ENCODE measurements at places on chromosomes 7 and 10.

- no peak for DNase-seq
Measured at GRCh38 chr10:26805567-26806245, 55.1 kb downstream of the ABI1 start.

DNA sequence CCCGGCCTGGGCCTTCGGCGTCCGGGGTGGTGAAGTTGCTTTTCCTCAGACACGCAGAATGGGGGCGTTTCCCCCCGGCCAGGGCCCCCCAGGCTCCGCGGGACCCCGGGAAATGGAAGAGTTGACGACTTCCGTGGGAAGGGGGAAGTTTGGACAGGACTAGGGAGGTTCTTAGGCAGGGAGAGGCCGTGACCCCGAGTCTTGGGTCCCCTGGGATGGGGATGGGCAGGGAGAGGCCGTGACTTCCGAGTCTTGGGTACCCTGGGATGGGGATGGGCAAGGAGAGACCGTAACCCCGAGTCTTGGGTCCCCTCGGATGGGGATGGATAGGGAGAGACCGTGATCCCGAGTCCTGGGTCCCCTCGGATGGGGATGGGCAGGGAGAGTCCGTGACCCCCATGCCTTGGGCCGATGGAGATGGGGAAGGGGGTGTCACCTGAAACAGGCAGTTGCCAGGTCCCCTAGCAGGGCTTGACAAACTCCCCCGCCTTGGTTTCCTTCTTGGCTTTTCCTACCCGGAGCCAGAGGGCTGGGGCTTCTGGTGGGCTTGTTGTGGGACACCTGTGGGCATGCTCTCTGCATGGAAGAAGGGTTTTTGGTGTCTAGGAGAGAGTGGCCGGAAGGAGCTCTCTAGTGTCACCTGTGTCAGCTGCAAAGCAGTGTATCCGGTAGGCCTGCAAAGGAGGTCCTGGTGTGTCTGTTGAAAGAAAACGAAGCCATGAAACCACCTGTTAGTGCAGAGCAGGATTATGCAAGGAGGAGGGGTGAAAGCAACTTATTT is 1.1 kb downstream of the TRRAP start:
- DNase-seq, result no peak

GRCh38 chr10:58044072-58044471 is 223.6 kb downstream of the IPMK start:
- no peak for DNase-seq

GRCh38 chr10:80465451-80465835 is 11.3 kb downstream of the TSPAN14 start:
- DNase-seq, result no peak

DNA sequence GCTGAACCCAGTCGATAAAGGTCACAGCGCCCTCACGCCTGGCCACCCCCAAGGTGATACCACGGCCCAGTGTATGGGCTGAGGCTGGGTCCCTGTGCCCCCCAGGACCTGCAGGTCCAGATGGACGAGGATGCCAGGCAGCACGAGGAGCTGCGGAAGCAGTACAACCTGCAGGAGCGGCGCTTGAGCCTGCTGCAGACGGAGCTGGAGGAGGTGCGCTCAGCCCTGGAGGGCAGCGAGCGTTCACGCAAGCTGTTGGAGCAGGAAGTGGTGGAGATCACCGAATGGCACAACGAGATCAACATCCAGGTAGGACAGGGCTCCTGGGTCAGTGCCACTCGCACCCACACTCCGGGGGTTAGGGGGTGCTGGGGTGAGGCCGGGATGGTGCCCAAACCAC is 24.2 kb upstream of the ARPC1A start:
- DNase-seq, result no peak

DNA sequence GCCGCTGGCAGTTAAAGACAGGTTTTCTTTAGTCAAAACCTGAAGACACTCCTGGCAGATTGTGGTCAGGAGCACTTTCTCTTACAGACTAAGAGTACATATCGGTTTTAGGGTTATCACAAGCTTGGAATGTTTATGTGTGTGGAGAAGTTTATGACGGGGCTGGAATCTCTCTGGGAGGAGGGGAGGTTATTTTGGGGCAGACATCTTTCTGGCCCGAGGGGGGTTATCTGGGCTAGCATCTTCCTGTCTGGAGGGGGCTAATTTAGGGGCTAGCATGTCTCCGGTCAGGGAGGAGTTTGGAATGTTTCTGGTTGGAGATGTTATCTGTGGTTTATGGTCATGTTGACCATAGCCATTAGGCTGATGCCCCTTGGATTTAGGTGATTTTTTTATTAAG is 141.2 kb upstream of the KIF5B start:
- DNase-seq, result no peak

- DNase-seq, result no peak
Measured at GRCh38 chr10:121104476-121105111, 253.4 kb downstream of the WDR11 start.

DNA sequence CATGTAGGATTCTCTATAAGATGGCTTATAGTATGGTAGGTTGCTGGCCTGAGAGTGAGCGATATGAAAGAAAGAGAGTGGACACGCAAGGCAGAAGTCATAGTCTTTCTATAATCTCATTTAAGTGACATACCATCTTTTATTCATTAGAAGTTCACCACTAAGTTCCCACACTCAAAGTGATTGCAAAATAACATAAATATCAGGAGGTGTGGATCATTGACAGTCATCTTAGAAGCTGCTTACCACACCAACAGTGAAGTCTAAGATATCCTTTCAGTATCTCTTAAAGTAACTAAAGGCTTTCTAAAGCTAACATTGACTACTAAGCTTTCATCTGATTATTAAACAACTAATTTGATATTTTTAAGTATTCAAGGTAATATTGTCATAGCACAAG is 36.9 kb upstream of the GNAI1 start:
- no peak for DNase-seq

- no peak for DNase-seq
Measured at GRCh38 chr7:114928060-114928459, 6.2 kb downstream of the MDFIC start.

- no peak for DNase-seq
Measured at GRCh38 chr7:158663428-158663741, 41.2 kb downstream of the NCAPG2 start.

GRCh38 chr7:92824450-92824849 is 11.9 kb downstream of the CDK6 start:
- no peak for DNase-seq

DNA sequence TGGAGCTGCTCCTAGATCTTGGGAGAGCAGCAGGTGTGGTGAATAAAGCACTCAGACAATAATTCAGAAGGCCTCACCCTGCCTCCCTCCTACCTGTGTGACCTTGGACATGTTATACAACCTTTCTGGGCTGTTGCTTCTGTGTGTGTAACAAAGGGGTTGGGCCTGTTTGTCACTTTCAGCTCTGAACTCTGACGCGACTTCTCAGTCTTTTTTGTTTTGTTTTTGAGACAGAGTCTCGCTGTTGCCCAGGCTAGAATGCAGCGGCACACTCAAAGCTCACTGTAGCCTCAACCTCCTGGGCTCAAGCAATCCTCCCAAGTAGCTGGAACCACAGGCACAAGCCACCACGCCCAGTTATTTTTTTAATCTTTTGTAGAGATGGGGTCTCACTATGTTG is 89.3 kb downstream of the DNMBP start:
- DNase-seq, result no peak

DNA sequence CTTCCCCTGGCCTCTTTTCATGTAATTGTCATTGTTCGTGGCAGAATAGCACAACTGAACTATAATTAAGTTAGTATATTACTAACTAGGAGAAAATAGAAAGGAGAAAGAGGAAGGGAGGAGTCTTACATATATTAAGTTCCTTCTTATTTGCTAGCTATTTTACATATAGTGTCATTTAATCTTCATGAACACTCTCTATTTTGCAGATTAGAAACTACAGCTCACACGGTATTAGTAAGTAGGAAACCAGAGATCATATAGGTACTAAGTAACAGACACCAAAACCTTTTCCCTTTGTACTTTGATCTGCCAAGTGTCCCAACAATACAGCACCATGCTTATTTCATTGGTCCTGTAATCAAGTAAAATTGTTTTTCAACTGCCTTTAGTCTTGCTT is 202.4 kb upstream of the HPS1 start:
- no peak for DNase-seq

DNA sequence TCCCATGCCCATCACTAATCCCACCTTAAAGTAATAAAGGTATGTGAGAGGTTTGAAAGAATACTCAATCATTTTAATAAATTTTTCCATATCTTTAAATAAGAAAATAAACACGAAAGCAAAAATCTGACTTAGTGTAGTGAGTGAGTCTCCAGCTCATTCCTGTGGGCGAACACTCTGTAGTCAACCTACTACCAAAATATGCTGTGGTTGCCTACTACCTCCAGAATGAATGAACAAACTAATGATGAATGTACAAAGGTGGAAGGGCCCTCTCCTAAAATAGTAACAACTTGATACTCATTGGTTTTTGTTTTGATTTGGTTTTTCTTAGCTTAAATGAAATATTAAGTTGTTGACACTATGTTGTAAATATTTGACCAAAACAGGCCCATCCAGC is 195.5 kb upstream of the HPS1 start:
- no peak for DNase-seq

GRCh38 chr10:29266641-29267040 is 22.2 kb upstream of the LYZL1 start:
- DNase-seq, result no peak

DNA sequence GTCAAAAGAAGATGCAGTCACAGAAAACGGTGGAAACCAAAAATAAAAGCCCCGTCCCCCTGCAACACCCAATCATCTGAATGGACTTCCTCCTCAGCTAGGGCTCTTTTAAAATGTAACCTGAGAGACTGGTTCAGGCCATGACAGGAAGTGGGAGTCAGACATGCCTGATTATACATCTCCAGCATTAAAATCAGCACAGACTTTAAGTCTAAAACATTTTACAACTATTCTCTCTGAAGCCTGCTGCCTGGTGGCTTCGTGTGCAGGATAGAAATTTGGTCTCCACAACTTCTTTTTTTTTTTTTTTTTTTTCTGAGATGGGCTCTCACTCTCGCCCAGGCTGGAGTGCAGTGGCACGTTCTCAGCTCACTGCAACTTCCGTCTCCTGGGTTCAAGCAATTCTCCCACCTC is 30.3 kb downstream of the HACD1 start:
- DNase-seq, result no peak

- no peak for DNase-seq
Measured at GRCh38 chr10:109956454-109957091, 33.3 kb upstream of the XPNPEP1 start.

DNA sequence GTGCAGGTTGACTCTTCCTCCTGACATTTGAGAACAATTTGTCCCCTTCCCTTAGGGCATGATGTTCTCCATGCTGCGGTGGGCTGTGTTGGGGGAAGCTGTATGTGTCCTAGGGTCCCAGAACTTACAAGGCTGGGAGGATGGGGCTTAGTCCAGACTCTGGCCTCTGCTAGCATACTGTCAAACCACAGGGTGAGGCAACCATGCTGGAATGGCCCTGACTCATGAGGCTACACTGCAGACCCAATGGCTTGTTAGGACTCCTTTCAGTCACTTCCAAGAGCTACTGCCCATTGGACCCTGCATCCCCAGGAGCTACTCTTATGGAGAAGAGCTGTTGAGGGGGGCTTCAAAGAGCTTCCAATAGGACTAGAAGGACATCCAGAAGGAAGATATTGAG is 20.1 kb upstream of the FAM170B start:
- no peak for DNase-seq

- DNase-seq, result no peak
Measured at GRCh38 chr7:74655768-74656440, 1.6 kb upstream of the GTF2I start.

DNA sequence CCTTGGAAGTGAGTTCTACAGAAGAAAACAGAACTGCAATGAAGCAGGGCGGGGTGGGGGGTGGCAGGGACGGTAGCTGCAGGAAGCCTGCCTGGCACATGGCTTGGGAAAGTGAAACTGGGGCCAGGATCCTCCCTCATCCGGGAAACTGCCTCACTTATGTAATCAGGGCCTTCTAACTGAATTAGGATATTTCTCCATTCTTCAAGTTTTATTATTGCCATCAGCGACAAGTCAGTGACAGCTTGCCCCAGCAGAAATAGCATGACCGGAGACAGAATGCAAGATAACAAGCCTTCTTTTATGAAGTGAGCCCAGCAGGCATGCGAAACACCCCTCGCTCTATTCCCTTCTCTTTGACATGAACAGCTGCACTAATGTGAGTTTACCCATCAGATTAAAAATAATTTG is 77.5 kb upstream of the CACUL1 start:
- no peak for DNase-seq

GRCh38 chr10:114604357-114605130 is 53.5 kb downstream of the ABLIM1 start:
- no peak for DNase-seq

- no peak for DNase-seq
Measured at GRCh38 chr10:11934262-11934661, 108.3 kb downstream of the UPF2 start.

GRCh38 chr7:131157530-131158243 is 170.0 kb upstream of the MKLN1 start:
- DNase-seq, result no peak

DNA sequence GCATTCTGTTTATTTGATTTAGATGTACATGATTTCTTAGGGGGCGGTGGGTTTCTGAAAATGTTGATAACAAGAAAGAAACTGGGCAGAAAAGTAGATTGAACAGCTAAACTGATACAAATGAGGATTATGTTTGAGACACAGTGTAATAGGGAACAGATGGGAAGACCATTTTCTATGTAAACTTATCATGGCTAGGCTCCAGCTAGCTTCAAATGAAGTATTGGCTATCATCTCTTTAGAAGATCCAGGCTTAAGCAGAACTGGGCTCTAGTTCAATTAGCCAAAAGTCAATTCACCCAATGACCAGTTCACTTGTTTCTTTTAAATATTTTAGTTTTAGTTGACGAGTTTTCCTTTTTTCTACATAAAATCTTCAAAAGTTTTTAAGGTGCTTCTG is 639.5 kb downstream of the ANKRD7 start:
- DNase-seq, result no peak

GRCh38 chr7:47266131-47266706 is 315.7 kb downstream of the TNS3 start:
- no peak for DNase-seq

DNA sequence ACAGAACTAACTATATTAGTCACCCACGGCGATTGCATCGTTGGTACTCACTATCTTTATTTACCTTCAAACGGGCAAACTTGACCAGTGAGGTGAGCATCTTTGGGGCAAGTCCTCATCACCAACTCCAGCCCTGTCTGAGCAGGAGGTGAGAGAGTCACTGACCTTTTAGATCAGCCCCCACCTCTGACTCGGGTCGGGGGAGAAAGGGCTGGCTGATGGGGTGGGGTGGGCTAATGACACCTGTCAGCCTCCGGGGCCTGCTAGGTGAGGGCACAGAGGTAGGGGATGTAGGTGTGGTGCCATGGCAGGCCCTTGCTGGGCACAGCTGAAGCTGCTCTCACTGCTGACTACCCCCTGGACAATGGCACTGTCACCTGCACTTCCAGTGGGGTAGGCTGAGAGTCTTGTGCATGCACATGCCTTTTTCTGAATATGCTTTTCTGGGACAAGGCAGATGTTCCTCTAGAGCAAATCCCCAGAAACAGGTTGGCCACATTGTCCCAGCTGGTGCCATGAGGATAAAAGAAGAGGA is 359.5 kb upstream of the MKI67 start:
- DNase-seq, result no peak

GRCh38 chr7:83355143-83355542 is 192.5 kb upstream of the PCLO start:
- no peak for DNase-seq

GRCh38 chr10:110530131-110530831 is 32.6 kb downstream of the DUSP5 start:
- no peak for DNase-seq

- DNase-seq, result no peak
Measured at GRCh38 chr7:98107313-98107721, 655 bp downstream of the LMTK2 start.

Measured in CMK (cell line).